Suppressor macrophage treated with lipopolysaccharide for 4 hours (primary cell): ENCODE measurements at places on chromosomes 2 and 18.

DNA sequence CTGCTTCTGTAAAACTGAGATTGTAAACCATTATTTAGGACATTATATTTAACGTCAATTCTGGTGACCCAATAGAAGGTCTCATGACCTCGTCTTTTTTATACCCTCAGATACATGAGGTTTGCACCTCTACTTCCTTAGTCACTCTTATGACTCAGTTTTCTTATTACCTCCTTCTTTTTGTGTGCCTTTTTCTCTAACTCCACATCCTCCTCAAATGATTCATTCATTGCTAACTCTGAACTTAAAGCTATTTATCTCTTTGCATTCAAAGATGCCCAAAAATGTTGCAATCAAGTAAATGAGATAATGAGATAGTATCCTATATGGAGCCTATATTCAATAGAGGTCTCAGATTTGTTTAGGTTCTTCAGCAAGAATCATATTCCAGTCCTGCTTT lies 121.0 kb upstream of the KYNU start:
- DNase-seq, result no peak

GRCh38 chr2:231050018-231050901 lies 6.4 kb upstream of the PSMD1 start:
- DNase-seq, result no peak

DNA sequence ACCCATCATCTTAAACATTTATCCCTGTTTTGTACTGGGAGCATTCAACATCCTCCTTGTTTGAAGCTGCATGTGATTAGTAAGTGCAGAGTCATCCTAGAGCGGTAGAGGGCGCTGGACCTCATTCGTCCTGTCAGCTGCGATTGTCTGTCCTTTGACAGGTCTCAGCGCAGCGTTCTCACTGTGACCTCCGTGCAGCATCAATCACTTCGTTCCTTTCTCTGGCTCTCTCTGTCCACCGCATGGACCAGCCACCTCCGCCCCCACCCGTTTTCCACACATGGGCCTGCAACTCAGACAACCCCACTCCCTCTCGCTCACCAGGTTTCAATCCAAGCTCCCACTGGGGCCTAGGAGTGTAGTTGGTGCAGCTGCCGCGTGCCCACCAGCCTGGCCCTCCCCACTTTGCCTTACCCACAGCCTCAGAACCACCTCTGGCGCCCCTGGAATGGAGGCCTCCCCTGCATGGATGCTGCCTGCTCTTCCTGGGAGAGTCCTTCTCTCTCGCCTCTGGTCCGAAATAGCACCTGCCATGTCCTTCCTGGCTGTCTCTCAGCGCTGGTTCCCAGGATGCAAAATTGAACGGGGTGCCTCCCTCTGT lies 90.5 kb downstream of the NDUFA10 start:
- DNase-seq, result peak; percentile 70

GRCh38 chr2:178928077-178928476 lies 120.9 kb upstream of the TTN start:
- DNase-seq, result no peak

GRCh38 chr2:235283246-235283645 lies 210.6 kb upstream of the AGAP1 start:
- DNase-seq, result no peak

DNA sequence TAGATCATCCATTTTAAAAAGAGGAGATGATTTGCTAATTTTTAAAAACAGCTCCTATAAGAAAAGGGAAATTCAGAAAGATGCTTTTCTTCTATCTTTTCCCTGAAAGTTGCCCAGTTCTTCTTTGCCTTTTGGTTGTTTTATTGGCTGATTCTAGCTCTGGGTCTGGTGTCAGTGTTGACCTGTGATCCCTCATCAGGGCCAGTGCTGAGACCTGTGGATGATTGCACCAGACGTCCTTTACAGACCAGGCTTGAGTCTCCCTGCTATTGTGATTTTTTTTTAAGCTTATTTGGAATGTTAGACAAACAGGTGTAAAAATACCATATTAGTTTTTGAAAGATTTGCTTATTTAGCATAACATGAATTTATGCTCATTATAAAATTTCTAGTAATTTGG lies 88.2 kb downstream of the ACSL3 start:
- DNase-seq, result no peak

DNA sequence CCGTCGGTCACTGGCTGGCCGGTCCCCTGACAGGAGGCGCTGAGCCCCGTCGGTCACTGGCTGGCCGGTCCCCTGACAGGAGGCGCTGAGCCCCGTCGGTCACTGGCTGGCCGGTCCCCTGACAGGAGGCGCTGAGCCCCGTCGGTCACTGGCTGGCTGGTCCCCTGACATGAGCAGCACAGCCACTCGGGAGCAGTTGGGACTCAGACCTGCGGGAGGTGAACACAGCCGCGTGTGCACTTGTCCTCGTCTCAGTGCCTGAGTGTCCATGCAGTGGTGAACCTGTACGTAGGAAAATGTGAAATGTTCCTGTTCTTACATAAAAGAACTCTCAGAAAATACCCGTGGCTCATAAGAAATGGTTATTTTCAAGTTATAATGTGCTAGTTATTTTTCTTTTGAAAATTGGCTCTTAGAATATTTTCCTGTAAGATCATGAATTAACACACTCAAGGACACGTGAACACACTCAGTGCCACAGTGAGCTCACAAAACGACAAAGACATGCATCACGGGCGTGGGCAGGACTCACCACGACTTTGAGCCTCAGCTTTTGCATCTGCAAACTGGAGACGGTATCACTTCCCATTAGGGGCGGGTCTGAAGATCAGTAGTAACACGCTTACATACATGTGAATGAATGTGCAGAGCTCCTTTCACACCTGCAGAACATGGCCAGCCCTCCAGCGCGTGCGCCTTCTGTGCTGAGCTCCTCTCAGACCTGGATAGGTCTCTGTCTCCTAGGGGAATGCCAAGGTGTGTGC lies 21.1 kb upstream of the NFATC1 start:
- no peak for DNase-seq

- DNase-seq, result no peak
Observed at GRCh38 chr2:23283653-23284052, 101.3 kb upstream of the KLHL29 start.

DNA sequence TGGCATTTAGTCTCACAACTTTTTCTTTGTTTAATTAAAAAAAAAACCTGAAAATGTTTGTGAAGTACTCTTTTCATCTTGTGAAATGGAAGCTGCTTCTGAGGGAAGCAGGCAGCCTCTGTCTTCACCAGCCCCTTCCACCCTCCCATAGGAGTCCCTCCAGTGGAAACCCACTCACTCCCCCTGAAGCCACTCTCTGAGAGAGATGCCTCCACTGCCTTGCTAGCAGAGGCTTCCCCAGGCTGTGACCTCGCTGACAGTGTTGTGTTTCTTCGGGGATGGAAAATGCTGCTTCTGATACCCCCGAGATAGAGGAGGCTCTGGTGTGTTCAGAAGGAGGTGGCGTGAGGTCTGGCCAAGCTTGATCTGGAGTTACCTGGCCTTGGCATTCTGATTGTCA lies 59.9 kb downstream of the SH3RF3 start:
- no peak for DNase-seq

- DNase-seq, result no peak
Observed at GRCh38 chr18:2654169-2654927, 1.2 kb upstream of the SMCHD1 start.

GRCh38 chr2:103773884-103774283 lies 1012.1 kb downstream of the TMEM182 start:
- DNase-seq, result no peak

GRCh38 chr2:204665207-204665606 lies 119.9 kb downstream of the PARD3B start:
- DNase-seq, result no peak

- no peak for DNase-seq
Observed at GRCh38 chr2:15955232-15955988, 15.1 kb downstream of the MYCN start.

DNA sequence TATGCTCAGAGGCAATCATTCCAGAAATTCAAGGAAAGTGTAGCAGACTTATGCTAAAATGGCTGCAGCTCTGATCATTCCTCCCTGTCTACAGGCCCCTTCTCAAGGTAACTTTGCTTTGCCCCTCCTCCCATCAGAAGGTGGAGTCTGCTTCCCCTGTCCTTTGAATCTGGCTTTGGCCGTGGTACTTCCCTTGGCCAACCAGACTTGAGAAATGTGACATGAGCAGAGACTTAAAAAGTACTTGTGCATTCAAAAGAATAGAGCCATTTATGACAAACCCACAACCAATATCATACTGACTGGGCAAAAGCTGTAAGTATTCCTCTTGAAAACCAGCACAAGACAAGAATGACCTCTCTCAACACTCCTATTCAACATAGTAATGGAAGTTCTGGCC lies 59.5 kb upstream of the NCKAP5 start:
- no peak for DNase-seq

DNA sequence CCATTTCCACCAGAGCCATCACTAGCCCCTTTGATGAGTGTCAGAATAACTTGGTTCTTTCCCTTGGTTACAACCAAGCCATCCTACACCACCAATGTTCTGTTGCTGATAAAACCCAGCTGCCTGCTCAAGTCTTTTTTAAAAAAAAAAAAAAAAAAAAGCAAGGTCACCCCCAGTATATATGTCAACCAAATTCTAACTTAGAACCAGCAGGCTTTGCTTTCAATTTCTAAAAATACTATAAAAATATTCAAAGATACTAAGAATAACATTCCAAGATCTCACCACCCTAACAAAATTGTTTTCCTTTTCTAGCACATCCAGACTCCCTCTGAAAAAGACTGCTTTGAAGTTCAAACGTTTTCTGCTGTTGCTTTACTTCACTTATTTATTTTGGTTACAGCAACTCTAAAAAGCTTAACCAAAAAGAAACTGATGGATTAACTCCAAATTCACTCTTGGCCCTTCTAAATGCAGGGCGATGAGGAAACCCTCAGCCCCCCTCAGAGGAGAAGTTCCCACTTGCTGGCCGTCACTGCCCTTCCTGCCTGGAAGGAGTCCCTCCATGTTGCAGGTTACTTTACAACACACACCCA lies 10.9 kb downstream of the UXS1 start:
- no peak for DNase-seq

DNA sequence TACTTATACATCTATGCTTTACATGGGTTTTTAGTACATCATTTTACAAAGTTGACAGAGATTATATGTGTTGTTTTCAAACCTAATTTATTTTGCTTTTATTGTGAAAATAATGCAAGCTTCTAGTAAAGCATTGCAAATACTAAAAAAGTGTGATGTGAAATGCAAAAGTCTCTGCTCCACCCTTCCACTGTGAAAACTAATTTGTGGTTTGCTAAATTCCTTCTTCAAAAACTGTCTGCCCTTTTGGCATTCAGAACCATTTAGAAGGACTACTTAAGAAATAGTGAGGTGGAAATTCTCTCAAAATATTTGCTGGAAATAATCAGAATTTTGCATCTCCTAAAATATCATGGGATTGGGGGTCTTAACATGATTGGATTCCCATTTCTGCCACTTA lies 78.4 kb downstream of the CSRNP3 start:
- no peak for DNase-seq

- no peak for DNase-seq
Observed at GRCh38 chr2:189045836-189046235, 71.7 kb downstream of the COL3A1 start.

DNA sequence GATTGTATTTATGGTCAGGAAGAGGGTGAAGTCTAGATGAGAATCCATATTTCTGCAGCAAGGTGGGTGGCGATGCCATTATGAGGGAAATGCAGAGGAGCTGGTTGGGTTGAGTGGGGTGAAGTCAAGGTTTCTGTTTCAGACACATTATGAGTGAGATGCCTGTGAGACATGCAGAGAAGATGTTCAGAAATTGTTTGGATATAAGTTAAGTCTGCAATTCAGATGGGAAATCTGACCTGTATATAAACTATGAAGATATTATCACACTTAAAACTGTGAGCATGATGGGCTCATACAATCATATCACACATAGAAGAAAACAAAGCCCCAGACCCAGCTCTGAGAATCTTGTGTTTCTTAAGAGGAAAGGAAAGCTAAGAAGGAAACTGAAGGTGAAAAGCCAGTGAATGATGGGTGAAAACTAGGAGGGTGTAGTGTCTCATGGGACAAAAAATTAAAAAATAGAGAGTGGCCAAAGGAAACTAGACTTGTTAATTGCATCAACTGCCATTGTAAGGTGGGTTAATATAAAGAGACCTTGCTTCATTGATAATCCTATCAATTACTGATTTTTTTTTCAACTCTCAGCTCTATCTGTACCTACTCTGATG lies 14.2 kb downstream of the GALNT5 start:
- no peak for DNase-seq

DNA sequence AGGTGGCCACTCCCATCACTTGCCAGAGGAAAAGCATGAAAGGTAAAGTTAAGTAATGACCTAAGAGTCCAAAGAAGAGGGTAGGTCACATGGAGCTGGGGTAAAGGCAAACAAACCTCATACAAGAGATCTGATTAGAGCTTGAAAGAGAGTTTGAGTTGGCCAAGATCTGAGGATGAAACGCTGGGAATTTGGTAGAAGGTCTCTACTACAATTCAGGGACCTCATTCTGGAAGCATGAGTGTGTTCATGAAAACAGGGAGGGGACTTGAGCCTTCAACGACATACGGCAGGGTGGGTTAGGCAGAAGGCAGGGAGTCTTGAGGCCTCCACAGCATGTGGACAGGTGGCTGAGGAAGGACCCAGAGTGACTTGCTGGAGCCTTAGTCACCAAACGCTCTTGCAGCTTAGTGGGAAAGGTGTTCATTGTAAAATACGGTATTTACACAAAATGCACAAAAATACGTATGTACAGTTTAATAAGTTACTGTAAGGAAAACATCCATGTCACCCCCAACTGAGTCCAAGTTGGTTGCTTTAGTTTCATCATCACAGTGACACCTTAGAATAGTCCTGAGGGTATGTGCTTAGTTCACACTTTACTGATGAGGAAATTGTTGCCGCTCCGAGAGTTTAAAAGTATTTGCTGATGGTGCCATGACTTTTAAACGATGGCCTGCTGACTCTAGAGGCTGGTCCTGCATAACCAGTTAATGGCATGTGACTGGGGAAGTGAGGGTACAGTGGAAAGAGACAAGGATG lies 5.0 kb upstream of the FARP2 start:
- DNase-seq, result no peak

DNA sequence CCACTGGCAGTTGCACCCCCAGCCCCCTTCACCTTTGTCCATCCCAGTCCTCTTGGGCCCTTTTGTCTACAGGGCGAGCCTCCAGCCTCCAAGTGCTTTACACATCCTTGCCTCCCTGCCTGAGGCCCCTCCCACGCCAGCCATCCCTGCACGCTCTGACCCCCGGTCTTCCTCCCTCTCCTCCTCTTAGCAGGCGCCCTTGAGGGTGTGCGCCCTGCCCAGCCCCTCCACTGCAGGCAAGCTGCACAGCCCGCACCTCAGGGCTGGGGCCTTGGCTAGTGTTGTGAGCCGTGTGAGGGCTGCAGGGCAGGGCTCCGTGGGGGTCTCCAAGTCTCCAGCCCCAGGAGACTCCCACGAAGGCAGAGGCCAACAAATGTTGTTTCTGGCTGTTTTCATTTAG lies 6.9 kb downstream of the BOK start:
- no peak for DNase-seq

GRCh38 chr18:49616618-49617328 lies 54.9 kb downstream of the LIPG start:
- DNase-seq, result no peak

DNA sequence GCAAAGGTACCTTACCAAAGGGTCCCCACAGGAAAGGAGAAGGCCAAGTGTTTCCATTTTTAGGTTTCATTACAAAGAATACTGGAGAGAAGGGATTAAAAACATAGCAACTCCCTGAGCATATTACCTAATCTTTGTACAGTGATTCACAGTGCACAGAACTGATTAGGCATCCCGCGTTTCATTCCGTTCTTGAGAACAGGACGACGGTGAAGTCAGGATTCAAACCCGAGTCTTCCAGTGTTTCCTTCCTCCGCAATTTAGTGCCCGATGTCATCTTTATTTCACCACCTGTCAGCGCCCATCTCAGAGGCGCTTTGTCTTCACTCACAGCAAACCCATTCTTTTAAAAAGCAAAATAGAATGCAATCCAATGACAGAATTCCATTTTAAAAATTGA lies 488.5 kb downstream of the EIPR1 start:
- DNase-seq, result no peak
